ENCODE measurements at places on chromosomes 6 and 20. TPM values are rescaled to one million over a fixed set of nuclear protein-coding genes. Genes with fewer than 3 reads are reported as not detected.

Gene BTN1A1
- total RNA-seq, result 0.38 TPM

Gene SLC17A3
- total RNA-seq, result 0.27 TPM

Gene MYH7B
- total RNA-seq, result 0.10 TPM

- no peak overlapping the region for H3K4me3 ChIP-seq
- DNase-seq, result no peak
Measured at GRCh38 chr6:21371676-21372171, 221.8 kb upstream of the SOX4 start.

DNA sequence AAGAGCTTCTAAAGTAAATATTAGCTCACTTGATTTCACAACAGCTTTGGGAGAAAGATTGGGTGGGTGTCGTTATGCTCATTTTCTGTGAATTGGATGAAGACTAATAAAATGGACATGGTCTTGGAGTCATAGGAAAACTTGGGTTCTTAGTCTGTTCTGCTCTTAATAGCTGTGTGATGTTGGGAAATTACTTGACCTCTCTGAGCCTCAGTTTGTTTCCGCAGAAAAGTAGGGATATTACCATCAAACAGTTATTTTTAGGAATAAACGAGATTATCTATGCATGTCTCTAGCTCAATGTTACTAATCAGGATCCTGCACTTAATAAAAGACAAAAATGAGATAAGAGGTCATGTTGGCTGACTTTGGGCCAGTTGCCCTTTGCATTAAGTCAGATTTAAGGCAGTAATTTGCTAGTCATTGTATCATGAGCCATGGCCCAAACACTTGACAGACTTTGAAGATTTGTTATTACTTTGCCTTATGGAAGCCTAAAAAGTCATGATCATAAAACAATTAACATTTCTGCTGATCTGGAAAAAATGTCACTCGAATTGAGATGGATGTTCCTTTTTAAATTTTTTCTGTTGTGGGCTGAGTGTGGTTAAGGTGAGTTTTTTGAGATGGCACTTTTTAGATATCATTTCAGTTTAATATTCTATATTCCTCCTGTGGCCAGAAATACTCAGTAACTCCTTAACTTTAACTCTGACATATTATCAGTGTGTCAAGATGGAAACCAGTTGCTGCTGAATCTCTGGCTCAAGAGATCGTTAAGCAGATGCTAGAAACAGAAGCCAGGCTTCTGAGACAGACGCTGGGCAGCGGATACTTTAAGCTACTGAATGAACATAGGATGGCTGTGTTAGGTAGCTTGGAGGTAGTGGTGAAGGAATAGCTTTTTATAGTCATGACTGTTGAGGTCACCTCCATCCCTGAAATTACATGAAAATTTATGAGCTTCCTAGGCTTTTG, 291.6 kb downstream of the PHF3 start:
- DNase-seq, result no peak
- H3K36me3 ChIP-seq, result no peaks in the 10 kb centered on the region
- no peak overlapping the region for H3K4me3 ChIP-seq
- H3K27me3 ChIP-seq, result no peaks in the 10 kb centered on the region

DNA sequence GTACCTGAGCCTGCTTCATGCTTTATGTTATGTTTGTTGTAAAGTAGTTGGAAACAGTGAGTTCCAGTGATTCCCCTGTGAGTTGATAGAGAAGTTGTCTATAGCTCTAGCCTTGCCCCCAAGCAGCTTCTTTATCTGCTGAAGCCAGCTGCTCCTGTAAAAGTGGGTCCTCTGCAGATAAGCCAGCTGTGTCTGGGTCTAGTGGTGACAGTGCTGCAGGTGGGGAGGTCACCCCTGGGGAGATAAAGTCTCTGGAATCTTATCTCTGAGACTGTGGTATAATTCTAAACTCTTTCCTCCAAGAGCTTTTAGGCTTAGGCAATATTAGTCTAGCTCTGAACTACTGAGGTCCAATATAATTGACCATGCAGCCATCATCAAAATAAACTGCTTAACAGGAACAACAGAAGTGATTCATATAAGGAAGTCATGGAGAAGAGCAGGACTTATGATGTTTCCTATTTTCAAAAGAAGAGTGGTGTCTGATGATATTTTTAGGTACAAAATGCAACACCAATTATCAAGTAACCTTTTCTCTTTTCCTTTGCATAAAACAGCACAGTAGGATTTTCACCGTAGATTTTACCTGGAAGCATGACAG, 44.2 kb upstream of the TMEM217 start:
- no peaks in the 10 kb centered on the region for H3K27me3 ChIP-seq
- no peak overlapping the region for H3K4me3 ChIP-seq
- H3K27ac ChIP-seq, result no peak overlapping the region
- H3K36me3 ChIP-seq, result no peaks in the 10 kb centered on the region

GRCh38 chr6:75643173-75643572, 41.5 kb downstream of the SENP6 start:
- no peak overlapping the region for H3K4me3 ChIP-seq
- H3K27ac ChIP-seq, result no peak overlapping the region
- no peaks in the 10 kb centered on the region for H3K27me3 ChIP-seq
- no peaks in the 10 kb centered on the region for H3K36me3 ChIP-seq
- DNase-seq, result no peak
- no peaks in the 10 kb centered on the region for H3K4me1 ChIP-seq

- peaks cover 91% of the 10 kb centered on the region for H3K36me3 ChIP-seq
- peaks cover 22% of the 10 kb centered on the region for H3K4me1 ChIP-seq
- H3K4me3 ChIP-seq, result no peak overlapping the region
- peak overlapping the region; percentile 76 for H3K27ac ChIP-seq
- no peaks in the 10 kb centered on the region for H3K27me3 ChIP-seq
- DNase-seq, result no peak
Measured at GRCh38 chr6:89680551-89680950, 42.0 kb upstream of the LYRM2 start.

GRCh38 chr6:132527791-132528190, 10.3 kb upstream of the TAAR9 start:
- H3K36me3 ChIP-seq, result no peaks in the 10 kb centered on the region
- H3K4me3 ChIP-seq, result no peak overlapping the region
- H3K4me1 ChIP-seq, result no peaks in the 10 kb centered on the region
- H3K27me3 ChIP-seq, result no peaks in the 10 kb centered on the region

GRCh38 chr20:37987602-37988290, 45.5 kb downstream of the TTI1 start:
- no peak overlapping the region for H3K27ac ChIP-seq
- DNase-seq, result no peak
- H3K36me3 ChIP-seq, result peaks cover 9% of the 10 kb centered on the region
- H3K27me3 ChIP-seq, result no peaks in the 10 kb centered on the region
- no peak overlapping the region for H3K4me3 ChIP-seq

DNA sequence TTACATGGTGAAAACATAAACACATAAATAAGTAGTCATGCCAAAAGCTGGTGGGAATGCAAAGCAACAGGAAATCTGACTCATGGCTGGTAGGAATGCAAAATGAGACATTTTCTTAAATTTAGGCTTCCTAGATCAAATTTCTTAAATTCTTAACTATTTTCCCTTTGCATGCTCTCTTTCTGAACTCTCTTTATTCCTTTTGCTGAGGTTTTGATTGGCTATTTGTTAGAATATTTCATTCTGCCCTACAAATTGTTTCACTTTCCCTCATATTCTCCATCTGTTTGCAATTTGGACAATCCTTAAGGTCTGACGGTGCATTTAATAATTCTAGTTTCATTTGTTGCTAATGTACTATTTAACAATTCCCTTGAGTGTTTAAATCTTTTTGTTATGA, 437.5 kb upstream of the RGS17 start:
- H3K27ac ChIP-seq, result no peak overlapping the region
- no peaks in the 10 kb centered on the region for H3K36me3 ChIP-seq
- no peak overlapping the region for H3K4me3 ChIP-seq
- H3K4me1 ChIP-seq, result no peaks in the 10 kb centered on the region

DNA sequence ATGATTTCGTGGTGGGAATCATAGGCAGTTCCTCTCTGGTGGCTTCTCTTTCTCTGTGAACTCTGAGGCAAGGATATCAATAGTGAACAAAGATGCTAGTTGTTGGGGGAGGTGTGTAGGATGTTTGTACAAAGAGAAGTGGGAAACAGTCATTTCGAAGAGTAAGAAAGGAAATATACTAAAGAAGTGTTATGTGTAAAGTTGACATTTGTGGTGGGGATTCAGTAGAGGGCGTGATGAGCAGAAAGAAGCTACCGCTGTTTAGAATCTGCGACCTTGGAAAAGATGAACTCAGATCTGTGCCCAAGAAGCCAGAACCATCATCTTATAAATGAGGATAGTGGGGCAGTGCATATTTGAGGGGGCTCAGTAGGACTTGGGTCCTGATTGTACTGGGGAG, 11.4 kb downstream of the SLC35F1 start:
- no peaks in the 10 kb centered on the region for H3K36me3 ChIP-seq
- H3K4me3 ChIP-seq, result no peak overlapping the region
- peaks cover 8% of the 10 kb centered on the region for H3K4me1 ChIP-seq
- peaks cover 52% of the 10 kb centered on the region for H3K27me3 ChIP-seq
